ENCODE measurements at places on chromosomes 2 and 18. TPM values are rescaled to one million over a fixed set of nuclear protein-coding genes. Genes with fewer than 3 reads are reported as not detected.

Gene ZBTB7C
- under 0.01 TPM for total RNA-seq

GRCh38 chr2:48395658-48396057 is 134.3 kb upstream of the STON1 start:
- DNase-seq = no peak

GRCh38 chr2:85939131-85939530 is 50.3 kb upstream of the ST3GAL5 start:
- no peak for DNase-seq

- DNase-seq = no peak
Observed at GRCh38 chr18:48589797-48590519, 51.1 kb downstream of the CTIF start.

Gene PRKAG3
- total RNA-seq = not detected

DNA sequence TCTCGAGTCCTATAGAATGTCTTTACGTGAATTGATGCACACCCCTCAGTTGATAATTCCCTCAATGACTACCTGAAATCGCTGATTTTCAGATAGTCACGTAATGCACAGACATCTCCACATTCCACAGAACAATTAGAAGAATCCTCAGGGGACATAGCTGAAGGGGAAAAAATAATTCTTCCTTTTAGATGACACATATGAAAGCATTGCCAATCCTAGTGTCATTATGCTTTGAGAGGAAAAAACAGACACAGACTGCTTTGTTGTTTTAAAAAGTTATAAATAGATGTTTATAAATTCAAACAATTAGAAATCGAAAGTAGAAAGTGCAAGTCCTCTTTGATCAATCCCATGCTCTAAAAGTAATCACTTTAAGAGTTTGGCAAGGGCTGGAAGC is 100.6 kb upstream of the FN1 start:
- DNase-seq = no peak

- no peak for DNase-seq
Observed at GRCh38 chr2:173393636-173394035, 39.0 kb downstream of the CDCA7 start.

DNA sequence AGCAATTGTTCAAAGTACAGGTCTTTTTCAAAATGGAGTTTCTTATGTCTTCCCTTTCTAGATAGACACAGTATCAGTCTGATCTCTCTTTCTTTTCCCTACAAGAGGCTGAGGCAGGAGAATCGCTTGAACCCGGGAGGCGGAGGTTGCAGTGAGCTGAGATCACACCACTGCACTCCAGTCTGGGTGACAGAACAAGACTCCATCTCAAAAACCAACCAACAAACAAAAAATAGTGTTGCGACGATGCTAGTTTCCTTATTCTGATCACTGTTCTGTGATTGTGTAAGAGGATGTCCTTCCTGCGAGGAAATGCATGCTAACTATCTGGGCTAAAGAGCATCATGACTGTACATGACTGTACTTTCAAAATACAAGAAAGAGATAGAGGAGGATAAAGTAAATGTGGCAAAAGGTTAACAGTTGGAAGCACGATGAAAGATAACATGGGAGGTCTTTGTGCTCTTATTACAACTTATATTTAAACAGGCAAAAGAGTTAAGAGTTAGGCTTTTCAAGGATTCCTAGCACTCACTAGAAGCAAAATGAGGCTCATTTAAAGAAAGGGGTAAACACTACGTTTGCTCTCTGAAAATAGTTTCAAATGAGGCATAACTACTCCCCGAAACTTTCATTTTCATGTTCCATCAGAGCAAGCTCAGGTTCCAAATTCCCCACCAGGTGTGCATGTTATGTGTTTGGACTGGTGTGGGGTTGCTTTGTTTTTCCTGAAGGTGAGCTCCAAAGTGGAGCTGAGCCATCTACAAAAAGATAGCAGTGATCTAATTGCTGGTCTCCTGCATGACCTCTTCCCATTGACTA is 23.8 kb downstream of the SOWAHC start:
- peak; percentile 85 for DNase-seq

- DNase-seq = no peak
Observed at GRCh38 chr2:205720451-205720902, 38.2 kb downstream of the NRP2 start.

DNA sequence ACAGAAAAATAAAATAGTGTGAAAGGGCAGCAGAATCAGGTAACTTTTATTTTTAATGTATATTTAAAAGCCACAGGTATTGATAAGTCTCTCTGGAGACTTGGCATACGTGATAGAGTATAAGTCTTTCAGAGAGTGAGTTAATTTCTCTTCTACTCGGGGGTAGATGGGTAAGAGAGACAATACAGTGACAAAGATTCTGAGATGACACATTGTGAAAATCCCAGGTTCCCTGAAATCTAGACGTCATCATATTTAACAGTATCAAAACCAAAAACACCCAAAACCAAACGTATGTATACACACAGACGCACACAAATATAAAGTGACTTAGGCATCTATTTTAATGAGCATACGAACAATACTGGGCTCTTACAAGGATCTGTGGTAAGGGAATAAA is 33.3 kb downstream of the NIF3L1 start:
- DNase-seq = no peak

Measured in bronchial epithelial cell (primary cell).